ENCODE measurements at places on chromosomes 1 and 21. TPM values are rescaled to one million over a fixed set of nuclear protein-coding genes. Genes with fewer than 3 reads are reported as not detected.

GRCh38 chr1:37073854-37074379, 39.6 kb upstream of the GRIK3 start:
- H3K4me1 ChIP-seq: no peaks in the 10 kb centered on the region
- H3K27me3 ChIP-seq: peaks cover 3% of the 10 kb centered on the region
- no peaks in the 10 kb centered on the region for H3K36me3 ChIP-seq
- no peak for DNase-seq

MPL gene
- not detected for total RNA-seq

DNA sequence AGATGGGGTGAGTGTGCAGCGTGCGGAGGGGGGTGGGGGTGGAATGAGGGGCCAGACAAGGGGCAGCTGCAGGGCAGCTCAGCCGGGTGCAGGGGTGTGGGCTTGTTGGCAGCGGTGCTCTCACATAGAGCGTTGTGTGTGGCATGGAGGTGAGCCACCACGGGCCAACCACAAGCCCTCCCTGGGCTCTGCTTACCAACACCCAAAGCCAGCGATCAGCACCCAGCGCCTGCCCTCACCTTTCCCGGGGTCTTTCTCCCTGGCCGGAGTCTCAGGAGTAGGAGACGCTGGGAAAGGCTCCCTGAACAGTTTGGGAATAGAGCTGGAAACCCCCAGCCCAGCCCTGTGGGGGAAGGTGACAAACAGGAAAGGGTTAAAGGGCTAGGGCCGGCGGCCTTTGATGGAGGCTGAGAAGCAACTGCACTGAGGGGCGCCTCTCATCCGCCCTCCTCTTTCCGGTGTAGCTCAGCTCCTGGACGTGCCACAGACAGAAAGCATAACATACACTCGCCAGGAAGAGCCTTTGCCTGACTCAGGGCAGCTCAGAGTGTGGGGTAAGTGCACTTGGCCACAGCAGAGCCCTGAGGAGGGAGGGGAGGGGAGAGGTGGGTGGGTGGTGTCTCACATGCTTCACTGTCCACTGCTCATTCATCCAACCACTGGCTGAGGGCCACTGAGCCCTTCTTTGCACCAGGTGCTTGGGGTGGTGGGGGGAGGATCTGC, 577 bp downstream of the IKBKE start:
- H3K4me3 ChIP-seq: peak overlapping the region; percentile 90
- DNase-seq: peak; percentile 72
- H3K27me3 ChIP-seq: no peaks in the 10 kb centered on the region
- peaks cover 76% of the 10 kb centered on the region for H3K4me1 ChIP-seq
- peak overlapping the region; percentile 93 for H3K27ac ChIP-seq
- peaks cover 27% of the 10 kb centered on the region for H3K36me3 ChIP-seq

TFF2 gene
- not detected for total RNA-seq

- no peak for DNase-seq
- no peak overlapping the region for H3K4me3 ChIP-seq
- peaks cover 10% of the 10 kb centered on the region for H3K4me1 ChIP-seq
Observed at GRCh38 chr1:200901796-200902444, 7.2 kb downstream of the INAVA start.

DNA sequence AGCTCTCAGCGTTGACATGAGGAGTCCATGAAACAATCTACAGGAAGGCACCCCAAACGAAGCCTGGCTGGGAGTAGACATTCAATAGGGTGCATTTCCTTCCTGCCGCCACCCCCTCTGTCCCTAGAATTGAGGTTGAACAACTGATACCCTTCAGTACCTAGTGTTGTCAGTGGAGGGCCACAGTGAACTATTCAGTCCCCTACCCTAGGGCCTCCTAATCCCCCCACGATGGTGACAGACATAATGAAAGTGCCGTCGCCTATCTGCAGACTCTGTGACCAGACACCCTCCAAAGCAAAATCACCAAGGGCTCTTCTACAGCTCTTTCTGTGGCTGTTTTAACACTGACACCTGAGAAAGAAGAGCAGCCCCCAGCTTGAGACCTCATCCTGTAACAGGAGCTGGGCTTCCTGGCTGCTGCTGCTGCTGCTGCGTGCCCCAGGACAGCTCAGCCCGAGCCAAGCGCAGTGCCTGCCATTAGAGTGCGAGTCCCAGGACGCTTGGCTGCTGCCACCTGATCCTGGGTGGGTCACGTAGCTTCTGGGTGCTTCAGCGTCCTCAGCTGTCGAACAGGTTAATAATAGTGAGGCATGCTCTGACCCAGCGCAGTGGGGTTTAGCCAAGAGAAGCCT, 183.0 kb downstream of the ZBTB18 start:
- no peaks in the 10 kb centered on the region for H3K36me3 ChIP-seq
- no peak for DNase-seq
- no peak overlapping the region for H3K27ac ChIP-seq
- H3K4me1 ChIP-seq: peaks cover under 1% of the 10 kb centered on the region
- H3K4me3 ChIP-seq: no peak overlapping the region

AUNIP gene
- 15.1 TPM for total RNA-seq

CHTOP gene
- 94.3 TPM for total RNA-seq

- no peak for DNase-seq
- no peak overlapping the region for H3K27ac ChIP-seq
- H3K4me1 ChIP-seq: no peaks in the 10 kb centered on the region
- no peaks in the 10 kb centered on the region for H3K27me3 ChIP-seq
- no peaks in the 10 kb centered on the region for H3K36me3 ChIP-seq
Observed at GRCh38 chr21:27047658-27048314, 80.9 kb upstream of the ADAMTS5 start.

DNA sequence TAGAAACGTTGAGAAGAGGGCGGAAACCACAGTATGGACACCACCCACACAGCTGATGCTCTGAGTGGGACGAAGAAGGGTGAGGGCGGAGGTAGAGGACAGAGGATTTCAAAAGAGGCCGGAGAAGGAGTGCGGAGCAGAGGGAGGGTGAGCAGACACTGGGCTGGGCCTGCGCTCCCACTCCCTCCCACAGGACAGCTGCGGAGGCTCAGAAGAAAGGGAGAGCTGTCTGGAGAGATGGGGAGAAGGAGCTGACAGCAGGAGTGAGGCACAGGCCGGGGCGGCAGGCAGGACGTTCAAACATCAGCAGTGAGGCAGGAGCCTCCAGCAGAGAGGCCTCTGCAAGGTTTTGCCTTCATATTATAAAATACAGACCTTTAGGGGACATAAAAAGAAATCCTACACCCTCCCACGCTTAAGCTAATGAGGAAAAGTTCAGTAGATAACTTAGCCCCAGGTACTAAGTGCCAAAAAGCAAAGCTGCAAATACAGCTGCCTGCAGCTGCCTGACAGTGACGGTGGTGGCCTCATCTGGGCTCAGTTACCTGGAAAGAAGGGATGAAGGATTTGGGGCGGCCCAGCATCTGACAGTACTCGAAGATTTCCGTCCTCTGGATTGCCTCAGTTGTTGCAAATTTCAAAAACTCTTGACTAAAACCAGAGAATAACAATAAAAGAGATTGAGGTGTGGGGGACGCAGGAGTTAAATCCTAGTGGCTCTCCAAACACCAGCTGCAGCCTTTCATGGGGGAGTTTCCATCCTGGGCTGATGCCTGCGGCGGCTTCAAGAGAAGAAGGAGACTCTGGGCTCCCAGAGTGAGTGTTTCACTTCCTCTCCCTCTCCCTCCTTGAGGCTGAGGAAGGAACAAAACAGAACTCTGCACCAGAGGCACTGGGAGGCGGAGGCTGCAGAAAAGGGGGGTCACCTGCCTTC, 25.6 kb downstream of the SEC16B start:
- no peak for DNase-seq
- no peak overlapping the region for H3K4me3 ChIP-seq
- H3K4me1 ChIP-seq: no peaks in the 10 kb centered on the region
- peaks cover 9% of the 10 kb centered on the region for H3K27me3 ChIP-seq

UBE2U gene
- not detected for total RNA-seq

GRCh38 chr1:115475252-115475651, 137.2 kb upstream of the NGF start:
- H3K4me3 ChIP-seq: no peak overlapping the region
- H3K36me3 ChIP-seq: no peaks in the 10 kb centered on the region
- H3K27ac ChIP-seq: no peak overlapping the region
- no peak for DNase-seq

LCE2A gene
- not detected for total RNA-seq

GRCh38 chr1:25544819-25545218, 1.4 kb downstream of the LDLRAP1 start:
- peaks cover 45% of the 10 kb centered on the region for H3K4me1 ChIP-seq
- peak overlapping the region; percentile 76 for H3K27ac ChIP-seq
- peak overlapping the region; percentile 87 for H3K4me3 ChIP-seq
- H3K27me3 ChIP-seq: no peaks in the 10 kb centered on the region
- no peak for DNase-seq

DNA sequence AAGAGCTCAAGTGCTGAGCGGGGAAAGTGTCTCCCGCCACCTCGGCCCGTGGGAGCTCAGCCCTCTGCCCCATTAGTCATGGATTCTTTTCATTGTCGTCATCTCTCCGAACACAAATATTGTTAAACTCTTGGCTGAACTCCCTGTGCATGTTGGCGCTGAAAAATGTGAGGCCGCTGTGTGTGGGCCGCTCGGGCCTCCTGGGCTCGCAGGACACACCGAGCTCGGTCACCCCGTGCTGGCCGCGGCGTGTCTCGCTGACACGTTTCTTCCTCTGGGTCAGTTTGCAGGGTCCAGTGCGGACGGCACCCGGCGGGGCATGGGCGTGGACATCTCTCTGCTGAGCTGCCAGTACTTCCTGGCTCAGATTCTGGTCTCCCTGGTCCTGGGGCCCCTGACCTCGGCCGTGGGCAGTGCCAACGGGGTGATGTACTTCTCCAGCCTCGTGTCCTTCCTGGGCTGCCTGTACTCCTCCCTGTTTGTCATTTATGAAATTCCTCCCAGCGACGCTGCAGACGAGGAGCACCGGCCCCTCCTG, 25.6 kb downstream of the SLC45A1 start:
- no peak overlapping the region for H3K4me3 ChIP-seq
- H3K4me1 ChIP-seq: no peaks in the 10 kb centered on the region
- DNase-seq: no peak

TNFRSF8 gene
- total RNA-seq: 2.6 TPM

DNA sequence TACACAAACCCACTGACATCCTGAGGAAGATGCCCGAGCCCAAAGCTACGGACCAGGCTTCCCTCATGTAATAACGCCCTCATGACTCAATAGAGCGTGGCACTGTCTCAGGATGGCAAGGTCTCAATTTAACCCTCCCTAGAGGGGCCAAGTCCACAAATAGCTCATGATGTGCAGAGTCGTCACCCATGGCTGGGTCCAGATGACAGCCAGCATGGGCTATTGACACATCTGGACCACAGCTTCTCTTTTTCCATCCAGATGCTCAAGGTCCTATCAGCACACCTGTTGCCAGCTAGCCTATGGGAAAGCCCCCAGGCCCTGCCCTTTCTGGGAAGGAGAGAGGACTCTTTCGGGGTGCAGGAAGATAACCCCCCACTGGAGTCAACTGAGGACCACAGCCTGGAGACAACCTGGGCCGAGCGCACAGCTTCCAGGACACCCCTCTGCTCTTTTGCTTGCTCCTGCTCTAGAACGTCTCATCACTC, 2.8 kb downstream of the LAPTM5 start:
- H3K27me3 ChIP-seq: no peaks in the 10 kb centered on the region
- H3K4me1 ChIP-seq: peaks cover 76% of the 10 kb centered on the region
- peak overlapping the region; percentile 98 for H3K27ac ChIP-seq
- H3K4me3 ChIP-seq: peak overlapping the region; percentile 99

- H3K36me3 ChIP-seq: peaks cover 2% of the 10 kb centered on the region
- DNase-seq: no peak
- H3K4me3 ChIP-seq: no peak overlapping the region
- H3K4me1 ChIP-seq: peaks cover 12% of the 10 kb centered on the region
- H3K27ac ChIP-seq: peak overlapping the region; percentile 71
Observed at GRCh38 chr1:246497331-246497915, 9.7 kb downstream of the SMYD3 start.

EFNA3 gene
- 4.5 TPM for total RNA-seq

Measured in activated naive CD8-positive, alpha-beta T cell treated with anti-CD3 and anti-CD28 coated beads for 36 hours (primary cell).